ENCODE measurements at places on chromosomes 11 and 22.

GRCh38 chr11:127059750-127060149, 59.2 kb upstream of the KIRREL3 start:
- no peak for DNase-seq

DNA sequence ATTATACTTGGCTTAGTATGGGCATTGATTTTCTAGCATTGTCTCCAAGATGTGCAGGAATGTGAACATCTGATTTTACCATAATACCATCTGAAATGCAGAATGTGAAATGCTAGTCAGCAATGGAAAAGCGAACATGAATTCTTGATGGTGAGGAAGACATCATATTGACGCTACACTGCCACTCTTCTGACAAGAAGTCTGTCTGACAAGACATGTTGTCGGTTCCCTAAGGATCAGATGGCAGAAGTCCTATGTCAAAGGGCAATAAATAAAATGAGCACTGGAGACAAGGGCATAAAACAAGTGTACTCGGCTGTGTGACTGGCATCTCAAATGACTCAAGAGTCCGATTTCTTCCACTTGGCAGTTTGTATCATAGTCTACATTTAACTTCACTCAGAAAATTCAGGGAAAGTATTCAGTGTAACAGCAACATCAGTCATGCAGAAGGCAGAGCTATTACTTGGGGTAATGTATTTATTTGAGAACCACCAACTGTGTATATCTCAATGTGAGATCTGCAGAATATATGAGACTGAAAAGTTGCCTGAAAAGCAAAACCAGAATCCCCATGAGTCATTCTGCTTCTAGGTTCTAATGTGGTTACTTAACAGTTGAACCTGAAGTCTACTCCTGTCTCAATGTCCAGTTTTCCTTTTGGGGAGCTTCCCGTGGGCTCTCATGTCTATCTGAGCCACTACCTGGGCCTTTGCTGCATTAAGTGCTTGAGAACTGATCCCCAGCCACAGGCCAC, 51.5 kb downstream of the SLC17A6 start:
- DNase-seq, result no peak

- DNase-seq, result no peak
Measured at GRCh38 chr11:118913411-118914125, 12.2 kb downstream of the BCL9L start.

DNA sequence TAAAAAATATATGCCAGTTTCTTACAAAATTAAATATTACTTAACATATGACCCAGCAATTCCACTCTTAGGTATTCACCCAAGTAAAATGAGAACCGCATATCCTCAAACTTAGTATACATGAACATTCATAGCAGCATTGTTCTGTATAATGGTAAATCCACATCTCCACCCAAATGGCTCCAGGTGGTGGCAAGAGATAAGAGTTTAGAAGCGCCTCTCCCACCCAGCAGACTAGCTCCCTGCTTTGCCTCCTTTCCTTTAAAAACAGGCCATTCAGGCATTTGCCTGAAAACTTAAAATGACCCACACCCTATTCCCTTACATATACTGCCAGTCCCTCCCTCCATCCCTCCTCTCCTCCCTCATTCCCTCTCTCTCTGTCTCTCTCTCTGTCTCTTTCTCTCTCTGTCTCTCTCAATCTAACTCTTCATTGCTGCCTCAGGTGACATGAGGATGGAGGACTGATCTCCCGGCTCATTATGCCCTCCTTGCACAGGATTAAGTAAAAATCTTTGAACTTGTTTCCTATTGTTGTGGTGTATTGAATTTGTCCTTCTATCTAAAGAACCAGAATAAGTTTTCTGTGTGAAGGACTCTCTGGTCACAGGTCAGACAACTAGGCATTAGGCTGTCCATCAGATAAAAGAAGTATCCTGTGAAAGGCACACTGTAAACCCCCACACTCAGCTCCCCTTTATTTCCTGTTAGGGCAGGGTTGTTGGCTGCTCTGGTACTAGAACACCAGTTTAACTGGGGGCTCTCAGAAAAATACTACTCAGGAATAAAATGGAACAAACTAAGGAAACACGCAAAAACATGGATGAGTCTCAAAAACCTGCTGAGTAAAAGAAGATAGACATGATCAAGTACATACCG, 48.3 kb downstream of the RRP8 start:
- no peak for DNase-seq

- no peak for DNase-seq
Measured at GRCh38 chr11:87219266-87219665, 181.5 kb downstream of the TMEM135 start.

DNA sequence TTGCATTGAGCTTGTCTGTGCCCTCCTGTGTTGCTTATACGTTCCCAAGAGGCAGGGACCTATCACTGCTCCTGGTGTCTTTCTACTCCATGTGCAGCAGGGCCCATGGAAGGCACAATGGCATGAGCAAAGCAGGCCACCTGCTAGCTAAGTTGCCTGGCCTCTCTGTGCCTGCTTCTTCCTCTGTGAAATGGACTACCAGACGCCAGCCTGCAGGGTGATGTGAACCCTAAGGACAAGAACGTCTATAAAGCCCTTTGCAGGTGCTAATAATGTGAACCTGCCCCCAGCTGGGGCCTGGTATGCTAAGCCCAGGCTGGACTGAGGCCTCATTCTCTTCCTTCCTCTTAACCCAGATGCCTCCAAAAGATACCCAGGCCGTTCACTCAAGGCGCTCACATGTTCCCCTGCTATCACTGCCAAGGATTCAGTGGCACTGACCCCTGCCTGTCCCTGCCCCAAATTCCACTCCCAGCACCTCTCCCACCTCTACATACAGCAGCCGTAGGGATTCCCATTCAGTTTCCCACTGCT, 4.0 kb downstream of the GUCD1 start:
- no peak for DNase-seq

DNA sequence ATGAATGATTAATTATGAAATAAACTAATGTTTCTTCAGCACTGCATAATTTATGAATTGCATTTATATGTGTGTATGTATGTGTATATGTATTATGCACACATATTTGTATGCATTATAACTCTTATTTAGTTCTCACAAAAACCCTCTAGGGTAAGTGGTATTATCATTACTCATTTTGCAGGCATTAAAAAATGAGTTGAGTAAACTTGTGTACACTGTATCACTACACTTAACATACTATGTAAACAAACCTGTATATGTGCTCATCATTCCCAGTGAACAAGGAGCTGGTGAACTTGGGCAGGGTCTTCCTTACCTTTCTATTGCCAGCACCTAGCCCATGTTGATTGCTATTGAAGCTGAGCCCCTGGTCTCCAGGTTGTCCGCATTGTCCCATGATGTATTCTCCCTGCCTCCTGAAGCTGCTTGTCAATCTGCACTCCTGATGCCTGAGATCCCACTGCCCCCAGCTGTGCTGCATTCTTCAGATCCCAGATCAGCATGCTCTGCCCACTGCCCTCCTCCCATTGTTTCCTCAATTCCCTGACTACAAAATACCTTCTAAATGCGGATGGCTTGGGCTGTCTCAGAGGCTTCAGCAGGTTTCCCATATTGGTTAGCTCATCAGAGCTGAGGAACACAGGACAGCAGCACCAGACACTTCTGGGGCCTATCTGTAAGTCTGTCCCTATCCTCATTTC, 267.9 kb upstream of the SESN3 start:
- DNase-seq, result no peak

DNA sequence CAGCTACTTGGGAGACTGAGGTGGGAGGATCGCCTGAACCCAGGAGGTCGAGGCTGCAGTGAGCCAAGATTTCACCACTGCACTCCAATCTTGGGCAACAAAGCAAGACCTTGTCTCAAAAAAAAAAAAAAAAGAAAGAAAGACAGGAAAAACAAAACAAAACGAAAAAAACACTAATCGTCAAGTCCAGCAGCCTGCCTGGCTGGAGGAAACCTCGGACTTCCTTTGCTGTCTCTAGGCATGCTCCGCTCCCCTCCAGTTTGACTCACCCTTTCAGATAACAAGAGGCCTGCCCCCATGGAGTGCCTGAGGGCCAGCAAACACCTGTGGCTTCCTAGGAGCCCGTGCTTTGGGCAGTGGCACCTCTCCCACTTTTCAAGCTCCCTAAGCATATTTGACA, 28.8 kb upstream of the CHKA start:
- no peak for DNase-seq

DNA sequence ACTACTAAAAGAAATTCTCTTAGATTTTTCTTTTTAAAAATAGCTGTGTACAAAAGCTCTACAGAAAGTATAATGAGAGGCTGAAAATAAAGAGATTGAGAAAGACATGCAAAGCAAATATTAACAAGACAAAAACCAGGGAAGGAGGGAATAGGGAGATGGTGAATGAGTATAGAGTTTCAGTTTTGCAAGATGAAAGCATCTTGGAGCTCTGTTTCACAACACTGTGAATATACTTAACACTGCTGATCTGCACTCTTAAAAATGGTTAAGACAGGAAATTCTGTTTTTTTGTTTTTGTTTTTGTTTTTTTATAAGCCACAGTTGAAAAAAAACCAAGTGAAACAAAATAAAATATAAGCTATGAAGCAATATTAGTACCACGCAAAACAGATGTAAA, 5.5 kb downstream of the TMEM218 start:
- DNase-seq, result no peak

DNA sequence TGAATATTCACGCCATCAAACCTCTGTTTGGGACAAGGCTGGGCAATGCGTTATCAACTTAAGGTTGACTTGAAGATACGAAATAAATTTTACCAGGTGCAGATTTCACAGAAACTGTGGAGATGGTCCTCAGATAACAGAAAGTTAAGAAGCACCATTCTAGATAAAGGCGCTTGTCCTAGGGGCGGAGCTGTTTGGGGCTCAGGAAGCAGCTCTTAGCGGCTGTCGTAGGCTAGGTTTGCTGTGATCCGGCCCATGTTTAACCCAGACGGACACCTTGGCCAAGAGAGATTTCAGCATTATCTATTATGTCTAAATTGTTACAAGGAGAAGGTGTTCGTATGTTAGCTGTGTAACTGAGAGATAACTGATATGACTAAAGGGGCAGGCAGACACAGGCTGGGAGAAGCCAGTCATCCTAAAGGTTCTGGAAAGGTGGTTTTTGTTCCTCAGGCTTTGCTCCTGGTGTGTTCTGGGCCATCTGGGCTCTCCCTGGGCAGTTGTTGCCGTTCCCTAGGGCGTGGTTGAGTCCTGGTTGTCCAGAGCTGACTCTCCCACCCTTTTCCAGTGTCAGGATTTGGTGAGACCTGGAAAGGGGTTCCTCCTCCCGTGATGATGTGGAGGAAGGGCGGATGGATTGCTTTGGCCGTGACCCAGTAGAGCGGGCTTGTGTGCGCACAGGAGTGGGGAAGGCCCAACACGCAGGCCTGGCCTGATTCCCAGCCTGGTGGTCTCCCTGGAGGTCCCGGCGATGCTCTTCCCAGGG, 25.8 kb downstream of the TPCN2 start:
- DNase-seq, result no peak

DNA sequence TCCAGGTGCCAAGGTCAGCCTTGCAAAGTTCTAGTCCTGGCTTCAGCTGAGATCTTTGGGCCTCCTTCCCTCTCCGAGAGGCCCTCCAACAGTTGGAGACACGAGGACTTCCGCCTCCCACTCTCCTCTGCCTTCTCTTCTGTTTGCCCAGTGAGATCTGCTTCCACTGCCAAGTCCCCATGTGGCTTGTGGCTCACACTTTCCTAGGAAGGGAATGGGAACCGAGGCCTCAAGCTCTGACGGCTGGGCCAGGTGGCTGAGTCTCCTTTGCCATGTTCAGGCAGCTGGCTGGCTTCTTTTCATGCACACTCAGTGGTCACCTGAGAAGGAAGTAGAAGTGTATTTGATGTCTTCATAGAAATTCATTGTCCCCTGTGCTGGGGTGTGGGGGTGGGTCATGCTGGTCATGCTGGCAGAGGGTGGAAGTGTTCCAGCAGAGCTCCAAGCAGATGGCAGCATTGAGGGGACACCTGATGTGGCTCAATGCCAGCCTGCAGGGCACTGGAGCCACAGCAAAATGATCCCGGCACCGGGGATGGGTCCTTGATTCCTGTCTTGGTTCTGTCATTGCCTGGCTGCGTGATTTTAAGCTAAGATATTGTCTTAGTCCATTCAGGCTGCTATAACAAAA, 130.4 kb downstream of the ADAMTS15 start:
- DNase-seq, result no peak

GRCh38 chr22:29596408-29596807, 7.0 kb upstream of the NF2 start:
- no peak for DNase-seq

GRCh38 chr11:7543302-7543701, 29.5 kb downstream of the PPFIBP2 start:
- no peak for DNase-seq

DNA sequence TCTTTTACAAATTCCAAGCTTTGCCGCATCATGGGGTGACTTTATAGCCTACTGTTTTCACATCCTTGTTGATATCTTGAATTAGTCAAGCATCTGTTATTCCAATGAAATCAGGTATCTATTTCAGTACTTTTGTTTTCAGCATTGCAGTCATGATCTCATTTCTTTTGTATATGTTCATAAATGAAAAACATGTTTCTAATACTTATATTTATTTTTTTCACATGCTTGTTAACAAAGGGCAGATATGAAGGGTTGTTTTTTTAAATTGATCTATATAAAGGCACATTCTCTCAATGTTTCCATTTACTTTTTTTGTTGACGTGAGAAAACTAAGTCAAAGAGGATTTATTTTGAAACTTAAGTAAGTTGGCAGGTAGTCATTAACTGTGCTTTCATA, 964.8 kb downstream of the JRKL start:
- no peak for DNase-seq

GRCh38 chr11:64990222-64990923, 6.4 kb downstream of the BATF2 start:
- DNase-seq, result no peak

DNA sequence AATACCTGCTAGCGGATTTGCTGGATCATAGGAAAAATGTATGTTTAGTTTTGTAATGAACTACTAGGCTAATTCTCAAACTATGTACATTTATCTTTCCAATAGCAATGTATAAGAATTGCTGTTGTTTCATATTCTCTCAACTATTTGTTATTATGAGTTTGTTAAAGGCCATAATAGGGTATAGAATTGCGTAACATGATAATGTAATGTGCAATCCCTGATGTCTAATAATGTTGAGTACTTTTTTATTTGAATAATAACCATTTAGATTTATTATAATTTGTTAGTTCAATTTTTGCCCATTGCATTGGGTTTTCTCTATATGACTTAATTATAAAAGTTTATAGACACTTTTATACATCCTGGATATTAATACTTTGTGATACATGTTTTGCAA, 801.6 kb downstream of the LUZP2 start:
- DNase-seq, result no peak

GRCh38 chr22:44037519-44038375, 13.6 kb downstream of the PARVB start:
- no peak for DNase-seq

GRCh38 chr22:33380789-33381530, 322.8 kb upstream of the SYN3 start:
- no peak for DNase-seq

DNA sequence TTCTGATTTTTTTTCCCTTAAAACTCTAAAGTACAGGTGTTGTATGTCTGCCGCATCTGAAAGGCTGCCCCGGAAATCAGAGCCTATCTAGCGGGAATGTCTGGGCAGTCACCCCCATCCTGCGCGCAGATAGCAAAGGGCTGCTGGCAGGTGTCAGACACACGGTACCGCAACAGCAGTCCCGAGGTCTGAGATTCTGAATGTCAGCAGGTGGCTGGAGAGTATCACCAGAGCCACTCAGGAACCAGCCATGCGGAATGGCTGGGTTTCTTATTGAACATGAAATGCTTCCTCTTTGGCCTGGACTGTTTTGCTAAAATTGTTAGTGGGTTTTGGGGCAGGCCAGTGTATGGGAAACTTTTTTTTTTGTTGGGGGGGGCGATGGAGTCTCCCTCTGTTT, 53.3 kb downstream of the CERK start:
- no peak for DNase-seq

GRCh38 chr11:67366961-67367760, 6.2 kb downstream of the CLCF1 start:
- DNase-seq, result no peak

- no peak for DNase-seq
Measured at GRCh38 chr22:29987137-29987536, 93.1 kb upstream of the HORMAD2 start.

Data from SK-N-MC (cell line).